ENCODE measurements at places on chromosomes 2 and 18.

DNA sequence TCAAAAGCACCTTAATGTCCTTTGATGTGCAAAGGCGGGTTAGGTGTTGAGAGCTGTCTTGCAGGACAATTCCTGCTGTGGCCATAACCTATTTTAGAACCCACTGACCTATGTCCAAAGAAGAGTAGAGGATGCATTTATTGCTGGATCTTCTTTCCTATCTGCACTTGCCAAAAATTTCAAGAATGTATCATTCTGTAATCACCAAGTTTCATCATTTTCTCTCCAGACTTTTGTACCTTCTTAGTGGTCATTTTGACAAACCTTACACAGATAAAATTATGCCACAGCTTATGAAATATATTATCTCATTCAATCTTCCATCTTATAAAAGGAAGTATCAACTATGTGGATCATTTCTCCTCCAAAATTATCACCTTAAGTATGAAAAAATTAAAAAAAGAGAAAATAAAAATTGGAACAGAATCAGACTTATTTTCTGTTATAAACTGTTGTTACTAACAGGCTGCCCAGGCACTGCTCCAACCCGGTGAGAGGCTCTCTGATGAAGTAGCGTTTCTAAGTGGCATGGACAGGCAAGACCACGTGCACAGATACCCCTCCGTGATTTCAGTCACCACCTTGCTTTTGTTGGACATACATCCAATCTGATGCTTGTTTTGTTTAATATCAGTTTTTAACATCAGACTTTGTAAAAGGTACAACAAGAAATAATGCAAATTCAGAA lies 559.9 kb upstream of the ID2 start:
- DNase-seq: no peak

GRCh38 chr2:235640926-235641723 lies 147.3 kb downstream of the AGAP1 start:
- peak; percentile 6 for DNase-seq

- DNase-seq: no peak
These were observed 217.6 kb upstream of the FIGN start for GRCh38 chr2:163953390-163953907.

GRCh38 chr2:217466805-217467204 lies 536.0 kb downstream of the TNS1 start:
- no peak for DNase-seq

DNA sequence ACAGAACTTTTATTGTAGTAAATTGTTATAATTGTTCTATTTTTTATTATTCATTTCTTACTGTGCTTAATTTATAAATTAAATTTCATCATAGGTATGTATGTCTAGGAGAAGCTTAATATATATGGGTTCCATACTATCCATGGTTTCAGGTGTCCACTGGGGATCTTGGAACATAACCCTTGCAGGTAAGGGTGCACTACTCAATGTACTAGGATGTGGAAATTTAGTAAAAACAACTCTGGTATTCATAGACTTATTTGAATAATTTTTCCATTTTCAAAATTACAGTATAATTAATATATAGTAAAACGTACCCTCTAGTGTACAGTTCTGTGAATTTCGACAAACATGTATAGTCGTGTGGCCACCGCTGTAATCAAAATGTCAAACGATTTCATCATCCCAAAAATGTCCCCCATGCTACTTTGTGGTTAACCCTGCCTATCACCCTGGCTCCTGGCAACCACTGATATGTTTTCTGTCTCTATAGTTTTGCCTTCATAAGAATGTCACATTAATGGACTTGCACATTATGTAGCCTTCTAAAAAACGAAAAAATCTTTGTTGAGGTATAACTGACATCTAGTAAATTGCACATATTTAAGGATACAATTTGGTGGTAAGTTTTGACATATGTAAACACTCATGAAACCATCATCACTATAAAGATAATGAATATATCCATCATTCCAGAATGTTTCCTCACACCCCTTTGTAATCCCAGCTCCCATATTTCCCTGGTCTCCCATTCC lies 45.7 kb downstream of the ARL5A start:
- DNase-seq: no peak

DNA sequence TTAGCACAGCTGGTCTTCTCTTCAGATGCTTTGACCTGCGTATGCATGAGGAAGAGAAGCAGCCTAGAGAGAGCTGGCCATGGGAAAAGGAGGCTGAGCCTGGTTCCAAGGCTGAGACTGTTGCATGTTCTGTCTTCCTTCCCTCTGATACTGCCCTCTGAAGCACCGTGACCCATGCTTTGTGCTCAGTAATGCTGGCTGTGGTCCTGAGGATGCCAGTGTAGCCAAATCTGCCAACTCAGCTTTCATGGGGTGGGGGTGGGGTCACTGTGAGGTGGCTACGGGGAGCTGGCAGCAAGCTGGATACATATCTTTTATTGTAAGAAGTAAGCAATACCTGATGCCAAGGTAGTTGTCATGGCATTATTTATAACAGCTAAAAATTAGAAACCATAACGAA lies 41.5 kb downstream of the EPAS1 start:
- no peak for DNase-seq

GRCh38 chr18:3048121-3048520 lies 35.2 kb upstream of the LPIN2 start:
- no peak for DNase-seq

GRCh38 chr2:64151476-64151875 lies 7.3 kb upstream of the PELI1 start:
- no peak for DNase-seq

DNA sequence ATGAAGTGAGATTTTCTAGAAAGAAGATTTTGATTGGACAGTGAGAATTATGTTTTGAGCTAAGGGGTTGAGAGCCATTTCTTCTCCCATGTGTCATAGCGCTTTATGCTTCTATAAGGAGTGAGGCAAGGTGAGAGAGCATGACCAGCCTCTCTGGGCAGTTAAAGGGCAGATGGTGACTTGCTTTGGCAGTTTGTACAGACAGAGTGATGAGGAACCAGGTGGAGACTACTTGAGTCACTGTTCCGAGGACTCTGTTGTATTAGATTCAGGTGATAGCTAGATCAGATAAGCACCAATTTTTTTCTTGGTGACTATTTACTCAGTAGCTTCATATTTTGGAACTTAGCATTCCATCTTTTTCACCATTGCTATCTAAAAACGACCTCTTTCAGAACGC lies 4.5 kb downstream of the CRIM1 start:
- no peak for DNase-seq

DNA sequence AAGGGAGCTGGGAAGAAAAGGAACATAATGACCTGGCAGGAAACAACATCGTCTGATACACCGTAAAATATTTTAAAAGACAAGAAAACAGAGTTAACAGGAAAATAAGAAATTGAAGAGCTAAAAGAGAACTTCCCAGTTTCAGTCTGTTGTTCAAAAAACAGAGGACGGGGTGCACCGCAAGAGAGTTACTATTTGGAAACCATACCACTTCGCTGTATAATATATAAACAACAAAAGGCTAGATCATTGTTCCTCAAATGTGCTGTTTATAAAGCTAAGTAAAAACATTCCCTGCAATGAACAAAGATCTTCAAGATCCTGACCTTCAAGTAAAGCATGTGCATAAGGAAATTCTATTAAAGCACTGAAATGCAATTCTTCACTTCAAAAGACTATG lies 2.1 kb downstream of the PPP3R1 start:
- no peak for DNase-seq

- DNase-seq: no peak
These were observed 272.2 kb downstream of the CELF4 start for GRCh38 chr18:37293359-37293758.

- no peak for DNase-seq
These were observed 72.9 kb downstream of the HS6ST1 start for GRCh38 chr2:128245813-128246212.

DNA sequence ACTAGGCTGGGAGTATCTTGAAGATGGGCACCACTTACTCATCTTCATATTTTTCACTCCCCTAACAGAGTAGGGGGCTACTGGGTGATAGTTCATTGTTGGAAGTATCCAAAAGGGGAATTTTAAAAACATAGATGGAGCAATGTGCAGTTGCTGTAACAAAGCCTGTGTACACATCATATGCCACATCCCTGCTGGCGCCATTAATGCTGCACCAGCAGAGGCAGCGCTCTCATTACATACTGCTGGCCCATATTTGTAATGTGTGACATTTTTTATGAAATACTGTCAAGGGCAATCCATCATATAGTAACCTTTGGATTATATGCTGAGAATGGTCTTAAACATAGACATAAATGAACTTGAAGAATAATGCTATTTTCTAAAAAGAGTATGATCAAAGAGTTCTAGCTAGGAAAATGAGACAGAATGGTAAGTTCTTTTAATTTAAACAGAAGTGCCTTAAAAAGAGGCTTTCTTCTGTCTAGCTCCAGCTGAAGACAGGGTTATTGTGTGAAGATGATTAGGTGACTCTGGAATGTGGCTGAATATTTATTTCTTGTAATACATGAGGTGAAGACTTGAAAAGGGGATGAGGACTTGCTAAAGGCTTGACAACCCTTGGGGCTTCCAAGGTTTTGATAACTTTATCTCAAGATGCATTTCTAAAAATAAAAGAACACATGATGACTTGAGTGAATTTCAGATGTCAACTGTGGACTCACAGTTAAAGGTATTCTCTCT lies 2.4 kb upstream of the TMEM178A start:
- DNase-seq: no peak

GRCh38 chr2:20634507-20635112 lies 16.3 kb downstream of the HS1BP3 start:
- DNase-seq: no peak

DNA sequence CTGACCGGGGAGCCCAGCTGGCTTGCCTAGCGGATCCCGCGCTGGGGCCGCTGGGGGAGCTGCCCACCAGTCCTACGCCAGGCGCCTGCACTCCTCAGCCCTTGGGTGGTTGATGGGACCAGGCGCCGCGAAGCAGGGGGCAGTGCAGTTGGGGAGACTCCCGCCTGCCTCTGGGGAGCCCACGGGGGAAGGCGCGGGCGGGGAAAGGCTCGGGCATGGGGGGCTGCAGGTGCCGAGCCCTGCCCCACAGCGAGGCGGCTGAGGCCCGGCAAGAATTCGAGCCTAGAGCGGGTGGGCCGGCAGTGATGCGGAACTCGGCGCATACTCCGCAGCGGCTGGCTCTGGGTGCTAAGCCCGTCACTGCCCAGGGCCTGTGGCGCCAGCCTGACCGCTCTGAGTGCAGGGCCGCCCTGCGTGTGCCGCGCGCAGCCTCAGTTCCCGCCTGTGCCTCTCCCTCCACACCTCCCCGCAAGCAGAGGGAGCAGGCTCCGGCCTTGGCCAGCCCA lies 249.1 kb upstream of the TEKT4 start:
- DNase-seq: no peak

GRCh38 chr2:6785493-6785892 lies 80.2 kb downstream of the CMPK2 start:
- no peak for DNase-seq

DNA sequence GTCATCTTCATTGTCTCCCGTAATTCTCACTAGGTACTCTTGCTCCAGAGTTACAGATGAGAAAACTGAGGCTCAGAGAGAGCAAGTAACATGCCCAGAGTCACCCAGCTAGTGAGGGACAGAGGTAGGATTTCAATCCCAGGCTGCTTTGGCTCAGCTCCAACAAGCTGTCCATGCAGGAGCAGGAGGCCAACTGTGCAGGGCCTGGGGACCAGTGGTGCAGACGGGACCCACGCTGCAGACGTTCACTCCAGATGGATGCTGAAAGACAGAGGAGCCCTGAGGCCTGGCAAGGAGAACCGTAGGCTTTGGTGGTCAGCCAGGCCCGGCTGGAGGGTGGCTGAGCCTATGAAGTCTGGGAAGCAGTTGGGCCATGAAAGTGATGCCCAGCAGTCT lies 102.6 kb downstream of the MCFD2 start:
- no peak for DNase-seq

DNA sequence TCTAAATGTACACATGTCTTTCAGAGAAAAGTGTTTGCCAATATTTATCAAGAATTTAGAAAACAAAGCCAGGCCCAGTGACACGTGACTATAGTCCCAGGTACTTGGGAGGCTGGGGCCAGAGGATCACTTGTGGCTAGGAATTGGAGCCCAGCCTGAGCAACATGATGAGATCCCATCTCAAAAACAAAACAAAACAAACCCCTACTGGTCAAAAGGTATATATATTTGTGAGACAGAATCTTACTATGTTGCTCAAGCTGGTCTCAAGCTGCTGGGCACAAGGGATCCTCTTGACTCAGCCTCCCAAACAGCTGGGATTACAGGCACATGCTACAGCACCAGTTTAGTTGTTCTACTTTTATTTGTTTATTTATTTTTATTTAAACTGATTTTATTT lies 79.2 kb downstream of the ZDBF2 start:
- DNase-seq: no peak

GRCh38 chr2:239677453-239678185 lies 276.8 kb upstream of the HDAC4 start:
- DNase-seq: no peak

GRCh38 chr2:168685600-168686451 lies 116.6 kb upstream of the NOSTRIN start:
- DNase-seq: no peak

DNA sequence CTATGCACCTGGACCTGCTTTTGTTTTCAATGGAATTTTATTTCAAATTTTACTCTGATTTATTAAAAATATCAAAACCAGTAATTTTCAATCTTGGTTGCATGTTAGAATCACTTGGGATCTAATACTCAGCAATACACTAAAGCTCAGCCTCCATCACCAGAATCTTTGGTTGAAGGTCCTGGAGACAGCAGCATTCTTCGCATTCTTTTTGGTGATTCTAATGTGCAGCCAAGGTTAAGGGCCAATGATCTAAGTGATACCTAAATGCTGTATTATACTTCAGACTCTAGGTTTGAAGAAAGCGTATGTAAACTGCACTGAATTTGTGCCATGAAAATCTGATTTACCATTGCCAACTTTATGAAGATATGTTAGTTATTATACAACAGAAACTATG lies 493.1 kb downstream of the XIRP2 start:
- DNase-seq: no peak

DNA sequence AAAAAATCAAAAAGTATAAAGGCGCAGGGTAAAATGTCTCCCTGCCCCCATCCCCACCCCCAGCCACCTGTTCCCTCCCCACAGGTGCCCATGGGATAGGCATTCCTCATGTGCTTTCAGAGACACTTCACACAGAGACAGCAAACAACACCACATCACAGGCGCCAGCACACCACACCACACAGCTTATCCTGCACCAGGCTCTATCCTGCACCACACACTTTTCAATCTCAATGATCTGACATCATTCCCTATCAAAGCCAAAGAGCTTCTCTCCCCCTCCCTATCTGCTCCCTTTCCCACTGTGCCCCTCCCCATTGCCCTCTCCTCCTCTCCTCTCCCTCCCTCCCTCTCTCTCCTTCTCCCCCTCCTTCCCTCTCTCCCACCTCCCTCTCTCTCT lies 15.5 kb downstream of the FAM178B start:
- DNase-seq: no peak

DNA sequence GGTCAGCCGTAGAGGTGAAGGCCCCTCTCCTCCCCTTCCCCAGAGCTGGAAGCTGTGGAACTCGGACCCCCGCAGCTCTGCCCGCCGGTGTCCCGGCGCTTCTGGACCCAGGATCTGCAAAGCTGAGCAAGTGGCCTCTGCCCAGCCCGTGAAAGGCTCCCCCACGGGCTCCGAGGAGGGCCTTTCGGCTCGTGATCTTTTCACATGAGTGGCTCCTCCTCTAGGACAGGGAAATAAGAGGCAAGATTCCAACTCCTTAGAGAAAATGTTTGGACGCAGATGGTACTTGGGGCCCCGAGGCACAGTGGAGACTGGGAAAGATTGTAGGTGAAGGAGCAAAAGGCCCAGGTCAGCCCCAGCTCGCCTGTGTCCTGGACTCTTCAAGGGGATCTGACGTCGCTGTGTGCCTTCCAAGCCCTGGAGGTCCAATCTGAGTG lies 48.2 kb upstream of the SP3 start:
- DNase-seq: no peak

GRCh38 chr2:85376291-85377065 lies 21.9 kb downstream of the ELMOD3 start:
- DNase-seq: no peak
